Activated CD8-positive, alpha-beta memory T cell treated with anti-CD3 and anti-CD28 coated beads, Interleukin-2, amount 10 ng/mL, durations not matched to agents 7 days and 5 days (primary cell): ENCODE measurements at places on chromosomes 2 and 18. TPM values are rescaled to one million over a fixed set of nuclear protein-coding genes. Genes with fewer than 3 reads are reported as not detected.

AOX1 gene
- not detected for total RNA-seq

TWIST2 gene
- total RNA-seq = not detected

FZD7 gene
- 0.18 TPM for total RNA-seq

ACTG2 gene
- total RNA-seq = not detected

ACVR1C gene
- total RNA-seq = 2.4 TPM

PDCD1 gene
- 2.2 TPM for total RNA-seq

INPP1 gene
- 13.7 TPM for total RNA-seq

WDR43 gene
- 89.7 TPM for total RNA-seq

- H3K27me3 ChIP-seq = peaks cover 5% of the 10 kb centered on the region
- no peaks in the 10 kb centered on the region for H3K36me3 ChIP-seq
- DNase-seq = no peak
Observed at GRCh38 chr2:158134655-158135054, 33.0 kb downstream of the UPP2 start.

DNA sequence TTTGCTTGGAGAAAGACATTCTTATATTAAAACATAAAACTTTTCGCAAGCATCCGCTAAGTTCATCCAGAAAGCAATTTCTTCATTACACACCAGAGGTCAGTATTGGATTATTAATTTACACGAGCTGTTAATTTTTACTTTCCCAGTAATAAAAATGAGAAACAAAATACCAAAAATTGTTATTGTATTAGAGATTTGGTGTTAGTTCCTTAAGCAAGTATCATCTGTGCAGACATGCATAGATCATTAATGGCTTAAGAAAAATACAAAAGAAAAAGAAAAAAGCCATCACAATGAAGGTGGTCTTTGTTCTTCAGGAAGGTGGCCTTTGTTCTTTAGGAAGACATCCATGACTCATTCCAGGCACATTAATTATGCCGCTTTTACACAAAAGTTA lies 53.6 kb upstream of the HNMT start:
- no peaks in the 10 kb centered on the region for H3K4me1 ChIP-seq
- H3K27me3 ChIP-seq = peaks cover 3% of the 10 kb centered on the region
- no peak for DNase-seq
- H3K27ac ChIP-seq = no peak overlapping the region
- H3K36me3 ChIP-seq = no peaks in the 10 kb centered on the region

- no peaks in the 10 kb centered on the region for H3K36me3 ChIP-seq
- H3K4me3 ChIP-seq = no peak overlapping the region
- H3K4me1 ChIP-seq = peaks cover 16% of the 10 kb centered on the region
- no peak for DNase-seq
- H3K27me3 ChIP-seq = no peaks in the 10 kb centered on the region
- H3K27ac ChIP-seq = no peak overlapping the region
Observed at GRCh38 chr18:11986061-11986460, 4.8 kb downstream of the IMPA2 start.

- no peaks in the 10 kb centered on the region for H3K27me3 ChIP-seq
- no peak overlapping the region for H3K4me3 ChIP-seq
- no peaks in the 10 kb centered on the region for H3K4me1 ChIP-seq
- H3K36me3 ChIP-seq = peaks cover 6% of the 10 kb centered on the region
- DNase-seq = no peak
Observed at GRCh38 chr2:195632856-195633572, 24.0 kb upstream of the SLC39A10 start.

GRCh38 chr2:198630384-198630783 lies 826.0 kb downstream of the PLCL1 start:
- H3K4me3 ChIP-seq = no peak overlapping the region
- DNase-seq = no peak
- H3K27me3 ChIP-seq = no peaks in the 10 kb centered on the region
- H3K27ac ChIP-seq = no peak overlapping the region
- no peaks in the 10 kb centered on the region for H3K36me3 ChIP-seq

- no peaks in the 10 kb centered on the region for H3K27me3 ChIP-seq
- no peak overlapping the region for H3K4me3 ChIP-seq
- no peaks in the 10 kb centered on the region for H3K36me3 ChIP-seq
Observed at GRCh38 chr18:25256439-25256838, 95.5 kb downstream of the ZNF521 start.

DNA sequence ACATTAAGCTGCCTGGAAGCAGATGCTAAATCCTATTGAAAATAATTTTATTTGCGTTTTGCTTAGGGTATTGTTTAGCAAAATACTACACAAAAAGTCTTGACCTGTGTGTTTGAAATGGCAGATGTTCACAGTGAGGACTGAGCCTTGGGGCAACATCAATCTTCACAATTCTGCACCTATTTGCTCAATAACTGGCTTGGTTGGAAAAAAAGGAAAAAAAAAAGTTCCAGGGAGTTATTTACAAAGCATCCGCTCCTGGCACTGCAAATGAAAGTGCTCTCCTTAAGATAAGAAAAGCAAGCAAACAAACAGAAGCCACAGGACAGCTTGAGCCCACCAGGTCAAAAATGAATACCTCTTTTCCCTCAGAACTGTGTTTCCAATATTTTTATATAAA lies 77.7 kb downstream of the MAP2 start:
- no peaks in the 10 kb centered on the region for H3K4me1 ChIP-seq
- H3K27me3 ChIP-seq = no peaks in the 10 kb centered on the region
- no peaks in the 10 kb centered on the region for H3K36me3 ChIP-seq
- no peak overlapping the region for H3K27ac ChIP-seq
- no peak for DNase-seq

GRCh38 chr2:167196461-167197252 lies 308.4 kb downstream of the XIRP2 start:
- H3K4me1 ChIP-seq = no peaks in the 10 kb centered on the region
- no peak overlapping the region for H3K27ac ChIP-seq
- no peaks in the 10 kb centered on the region for H3K27me3 ChIP-seq
- no peak overlapping the region for H3K4me3 ChIP-seq
- H3K36me3 ChIP-seq = no peaks in the 10 kb centered on the region

- H3K27ac ChIP-seq = peak overlapping the region; percentile 75
- H3K36me3 ChIP-seq = peaks cover 51% of the 10 kb centered on the region
- no peak for DNase-seq
- peaks cover 80% of the 10 kb centered on the region for H3K4me1 ChIP-seq
- H3K4me3 ChIP-seq = no peak overlapping the region
Observed at GRCh38 chr2:197137826-197138477, 172.6 kb downstream of the ANKRD44 start.

- no peaks in the 10 kb centered on the region for H3K27me3 ChIP-seq
- no peaks in the 10 kb centered on the region for H3K36me3 ChIP-seq
- H3K4me1 ChIP-seq = no peaks in the 10 kb centered on the region
Observed at GRCh38 chr18:28075501-28075900, 101.4 kb downstream of the CDH2 start.

- H3K4me1 ChIP-seq = peaks cover 55% of the 10 kb centered on the region
- peaks cover 47% of the 10 kb centered on the region for H3K36me3 ChIP-seq
- peak overlapping the region; percentile 90 for H3K27ac ChIP-seq
- no peaks in the 10 kb centered on the region for H3K27me3 ChIP-seq
- no peak for DNase-seq
Observed at GRCh38 chr2:195543902-195544894, 112.8 kb upstream of the SLC39A10 start.

GRCh38 chr2:154306266-154306970 lies 392.1 kb upstream of the KCNJ3 start:
- no peak overlapping the region for H3K27ac ChIP-seq
- no peaks in the 10 kb centered on the region for H3K27me3 ChIP-seq
- H3K4me3 ChIP-seq = no peak overlapping the region
- DNase-seq = no peak
- H3K4me1 ChIP-seq = no peaks in the 10 kb centered on the region
- no peaks in the 10 kb centered on the region for H3K36me3 ChIP-seq

DNA sequence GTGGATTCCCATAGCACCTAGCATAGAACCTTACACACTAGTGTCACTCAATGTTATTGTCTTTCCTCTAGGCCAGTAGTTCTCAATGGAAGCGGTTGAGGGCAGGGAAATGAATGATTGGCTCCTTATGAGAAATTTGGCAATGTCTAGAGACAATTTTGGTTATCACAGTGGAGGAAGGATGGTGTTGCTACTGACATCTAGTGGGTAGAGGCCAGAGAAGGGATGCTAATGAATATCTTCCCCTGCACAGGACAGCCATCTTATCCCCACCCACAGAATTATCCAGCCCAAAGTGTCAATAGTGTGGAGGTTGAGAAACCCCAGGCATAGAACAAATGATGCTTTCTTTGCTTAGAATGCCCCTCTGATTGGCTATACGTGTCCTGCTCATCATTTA lies 15.8 kb downstream of the C18orf63 start:
- H3K36me3 ChIP-seq = no peaks in the 10 kb centered on the region
- no peak overlapping the region for H3K27ac ChIP-seq
- H3K27me3 ChIP-seq = peaks cover 16% of the 10 kb centered on the region
- peaks cover 3% of the 10 kb centered on the region for H3K4me1 ChIP-seq
- no peak overlapping the region for H3K4me3 ChIP-seq
- DNase-seq = no peak

- no peak overlapping the region for H3K27ac ChIP-seq
- DNase-seq = no peak
- no peak overlapping the region for H3K4me3 ChIP-seq
- H3K36me3 ChIP-seq = no peaks in the 10 kb centered on the region
Observed at GRCh38 chr18:31598021-31598805, 6.5 kb downstream of the TTR start.

- H3K4me3 ChIP-seq = no peak overlapping the region
- no peaks in the 10 kb centered on the region for H3K4me1 ChIP-seq
- H3K27ac ChIP-seq = no peak overlapping the region
Observed at GRCh38 chr2:14363137-14363536, 269.4 kb upstream of the LRATD1 start.

- H3K27me3 ChIP-seq = no peaks in the 10 kb centered on the region
- no peak overlapping the region for H3K4me3 ChIP-seq
- no peak overlapping the region for H3K27ac ChIP-seq
- no peaks in the 10 kb centered on the region for H3K36me3 ChIP-seq
Observed at GRCh38 chr2:61950571-61951315, 45.3 kb downstream of the COMMD1 start.

GRCh38 chr2:169329688-169330554 lies 32.4 kb downstream of the LRP2 start:
- H3K4me1 ChIP-seq = no peaks in the 10 kb centered on the region
- H3K36me3 ChIP-seq = no peaks in the 10 kb centered on the region
- peaks cover 6% of the 10 kb centered on the region for H3K27me3 ChIP-seq
- DNase-seq = no peak
- H3K27ac ChIP-seq = no peak overlapping the region
- H3K4me3 ChIP-seq = no peak overlapping the region

- no peak overlapping the region for H3K4me3 ChIP-seq
- peaks cover 42% of the 10 kb centered on the region for H3K4me1 ChIP-seq
- H3K27ac ChIP-seq = no peak overlapping the region
- no peak for DNase-seq
- H3K27me3 ChIP-seq = no peaks in the 10 kb centered on the region
- no peaks in the 10 kb centered on the region for H3K36me3 ChIP-seq
Observed at GRCh38 chr2:98773907-98774306, 43.0 kb upstream of the MGAT4A start.

DNA sequence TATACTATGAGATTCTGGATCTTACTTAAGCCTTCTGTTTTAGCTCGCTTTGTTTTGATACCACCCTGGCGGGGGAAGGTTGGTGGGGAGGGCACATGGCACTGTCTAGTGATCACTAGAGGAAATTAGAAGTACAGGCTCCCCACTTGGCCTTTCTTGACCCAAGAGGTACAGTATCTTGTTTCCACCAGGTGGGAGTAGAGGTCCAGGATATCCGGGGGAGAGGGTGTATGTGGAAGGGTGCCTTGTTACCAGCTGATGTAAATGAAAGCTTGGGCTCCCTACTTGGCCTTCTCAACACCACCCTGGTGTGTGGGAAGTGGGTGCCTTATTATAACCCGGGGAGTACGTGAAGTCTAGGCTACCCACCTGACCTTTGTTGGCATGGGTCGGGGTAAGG lies 7.5 kb downstream of the GALNT1 start:
- H3K27ac ChIP-seq = no peak overlapping the region
- H3K4me3 ChIP-seq = no peak overlapping the region
- H3K36me3 ChIP-seq = peaks cover 41% of the 10 kb centered on the region
- H3K4me1 ChIP-seq = peaks cover 8% of the 10 kb centered on the region
- no peaks in the 10 kb centered on the region for H3K27me3 ChIP-seq

DNA sequence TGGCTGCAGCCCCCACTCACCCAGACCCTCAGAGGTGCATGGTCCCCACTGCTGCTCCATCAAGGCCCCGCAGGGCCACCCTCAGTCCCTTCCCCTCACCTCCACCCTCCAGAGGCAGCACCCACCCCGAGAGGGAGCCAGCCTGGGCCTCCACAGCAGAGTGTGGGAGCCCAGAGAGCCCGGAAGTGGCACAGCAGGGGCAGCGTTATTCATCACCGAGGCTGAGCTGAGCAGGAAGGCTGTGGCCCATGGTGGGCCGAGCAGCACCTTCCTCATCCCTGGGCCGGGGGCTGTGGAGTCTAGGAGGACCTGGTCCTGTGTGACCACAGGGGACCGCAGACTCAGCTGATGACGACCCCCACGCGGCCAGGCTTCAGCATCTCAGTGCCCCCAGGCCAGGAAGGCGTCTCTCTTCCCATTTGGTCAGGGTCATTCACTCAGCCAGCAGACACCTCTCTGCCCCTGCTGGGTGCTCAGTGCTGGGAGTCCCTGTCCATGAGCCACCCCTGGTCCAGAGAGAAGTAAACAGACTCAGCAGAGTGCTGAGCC lies 258.1 kb downstream of the ATAD2B start:
- no peaks in the 10 kb centered on the region for H3K36me3 ChIP-seq
- no peak overlapping the region for H3K4me3 ChIP-seq
- H3K27ac ChIP-seq = no peak overlapping the region
- no peak for DNase-seq
